ENCODE measurements at places on chromosomes 13 and 19.

- DNase-seq = no peak
Measured at GRCh38 chr13:33202644-33203169, 82.8 kb downstream of the STARD13 start.

GRCh38 chr13:71115301-71115700 is 751.7 kb downstream of the DACH1 start:
- DNase-seq = no peak

- no peak for DNase-seq
Measured at GRCh38 chr13:51562011-51562671, 22.1 kb upstream of the WDFY2 start.

DNA sequence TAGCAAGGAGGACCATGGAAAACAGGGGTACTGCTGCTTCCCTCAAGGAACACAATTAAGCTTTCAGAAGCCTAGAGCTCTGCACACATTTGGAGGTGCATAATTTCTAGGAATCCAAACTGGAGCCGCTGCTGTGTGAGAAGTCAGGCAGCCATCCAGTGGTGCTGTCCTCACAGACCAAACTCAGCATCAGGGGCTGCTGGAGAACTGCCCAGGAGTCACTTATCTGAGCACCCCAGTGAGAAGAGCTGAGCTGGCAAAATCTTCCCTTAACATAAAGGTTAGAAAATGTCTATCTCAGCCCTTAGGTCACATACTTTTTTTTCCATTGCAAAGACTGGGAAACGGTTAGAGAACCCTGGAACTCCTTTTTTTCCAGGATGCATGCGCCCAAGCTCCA is 72.8 kb downstream of the ATP7B start:
- DNase-seq = peak; percentile 81

DNA sequence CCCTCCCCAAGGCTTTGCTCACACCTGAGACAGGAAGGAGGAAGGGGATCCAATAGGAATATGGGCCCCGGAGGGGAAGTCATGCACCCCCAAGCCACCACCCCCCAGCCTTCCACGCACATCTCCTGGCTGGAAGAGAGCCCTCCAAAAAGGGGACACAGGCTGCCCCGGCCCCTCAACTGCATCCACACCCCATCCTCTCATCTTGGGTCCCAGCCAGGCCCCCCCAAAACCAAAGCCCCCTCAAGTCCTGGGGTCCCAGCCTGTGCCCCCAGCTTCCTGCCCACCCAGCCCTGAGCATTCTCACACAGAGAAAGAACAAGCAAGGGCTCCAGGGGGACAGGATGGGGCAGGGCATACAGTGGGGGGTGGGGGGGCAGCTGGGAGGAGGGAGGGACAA is 12.1 kb downstream of the SMIM24 start:
- DNase-seq = no peak

DNA sequence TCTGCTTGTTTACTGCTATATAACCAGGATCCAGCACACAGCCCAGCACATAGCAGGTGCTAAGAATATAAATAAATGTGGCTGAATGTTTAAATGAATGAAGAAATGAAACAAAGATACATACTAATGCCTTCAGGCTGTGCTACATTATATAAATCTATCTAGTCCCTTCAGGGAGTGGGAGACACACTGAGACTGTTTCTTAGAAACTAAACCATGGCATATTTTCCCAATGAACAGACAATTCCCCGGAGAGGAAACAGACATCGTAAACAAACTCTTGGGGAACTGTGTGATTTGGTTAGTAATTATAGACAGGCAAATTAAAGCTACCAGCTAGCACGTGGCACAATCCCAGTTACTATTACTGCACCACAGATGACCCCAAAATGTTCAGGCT is 9.7 kb upstream of the FEM1A start:
- no peak for DNase-seq

DNA sequence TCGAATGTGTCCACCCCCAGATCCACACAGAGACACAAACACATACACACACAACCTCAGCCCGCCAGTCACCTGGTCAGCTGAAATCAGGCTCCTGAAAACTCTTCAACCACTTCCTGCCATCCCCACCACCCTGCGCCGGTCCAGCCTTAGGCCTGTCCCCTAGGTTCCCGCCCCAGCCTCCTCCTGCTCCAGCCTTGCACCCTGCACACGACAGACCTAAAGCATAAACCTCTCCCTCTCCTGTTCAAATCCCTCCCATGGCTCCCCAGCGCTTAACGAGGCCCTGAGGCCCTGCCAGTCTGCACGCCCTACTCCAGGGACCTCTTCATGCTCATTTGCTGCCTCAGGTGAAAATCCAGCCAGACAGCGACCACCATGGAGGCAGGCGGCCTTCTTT is 7.1 kb downstream of the PNMA8B start:
- DNase-seq = no peak

GRCh38 chr19:42419309-42419708 is 7.9 kb downstream of the LIPE start:
- no peak for DNase-seq

DNA sequence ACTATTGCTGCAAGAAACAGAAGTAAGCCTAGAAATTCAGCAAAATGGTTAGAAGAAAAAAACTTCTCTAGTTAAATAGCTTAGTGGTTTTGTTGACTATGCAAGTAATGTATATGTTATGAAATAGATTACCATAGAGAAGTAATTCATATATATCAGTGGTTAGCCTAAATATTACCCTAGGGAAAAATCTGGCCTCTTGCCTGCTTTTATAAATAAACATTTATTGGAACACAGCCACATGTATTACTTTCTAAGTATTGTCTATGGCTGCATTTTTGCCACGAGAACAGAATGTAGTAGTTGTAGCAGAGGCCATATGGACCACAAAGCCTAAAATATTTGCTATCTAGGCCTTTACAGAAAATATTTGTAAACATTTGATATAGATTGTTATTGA is 1471.7 kb upstream of the PRR20A start:
- DNase-seq = no peak

DNA sequence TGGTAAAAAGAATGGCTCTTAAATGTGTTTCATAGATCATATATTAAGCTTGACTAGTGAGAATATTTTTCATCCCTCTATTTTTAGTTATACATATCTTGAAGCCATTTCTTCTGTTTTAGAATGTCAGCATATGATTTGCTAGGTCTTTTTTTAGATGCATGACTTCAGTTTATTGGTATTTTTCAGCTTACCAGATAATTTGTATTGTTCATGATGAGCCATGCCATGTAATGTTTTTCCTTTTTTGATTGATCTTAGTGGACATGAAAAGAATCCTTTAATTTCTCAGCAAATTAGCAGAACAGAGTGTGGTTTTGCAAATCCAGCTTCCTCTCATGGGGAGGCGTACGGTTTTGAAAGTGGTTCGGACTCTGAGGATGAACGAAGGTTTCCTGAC is 168.5 kb downstream of the LMO7 start:
- DNase-seq = no peak

DNA sequence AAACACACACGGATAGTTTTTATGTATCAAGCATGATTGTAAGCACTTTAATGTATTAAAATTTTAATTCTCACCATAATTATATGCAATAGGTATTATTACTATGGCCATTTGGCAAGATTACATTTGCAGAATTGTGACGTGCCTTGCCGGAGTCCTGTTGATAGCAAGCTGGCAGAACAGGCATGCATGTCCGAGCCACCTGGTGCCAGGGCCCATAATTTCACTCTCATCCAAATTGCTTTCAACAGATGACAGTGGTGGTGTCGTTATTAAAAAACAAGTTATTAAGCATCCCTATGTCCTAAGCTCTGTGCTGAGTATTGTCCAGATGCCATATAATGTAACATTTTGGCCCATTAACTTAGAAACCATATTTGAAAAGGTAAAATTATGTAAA is 374.3 kb downstream of the FOXO1 start:
- DNase-seq = no peak

DNA sequence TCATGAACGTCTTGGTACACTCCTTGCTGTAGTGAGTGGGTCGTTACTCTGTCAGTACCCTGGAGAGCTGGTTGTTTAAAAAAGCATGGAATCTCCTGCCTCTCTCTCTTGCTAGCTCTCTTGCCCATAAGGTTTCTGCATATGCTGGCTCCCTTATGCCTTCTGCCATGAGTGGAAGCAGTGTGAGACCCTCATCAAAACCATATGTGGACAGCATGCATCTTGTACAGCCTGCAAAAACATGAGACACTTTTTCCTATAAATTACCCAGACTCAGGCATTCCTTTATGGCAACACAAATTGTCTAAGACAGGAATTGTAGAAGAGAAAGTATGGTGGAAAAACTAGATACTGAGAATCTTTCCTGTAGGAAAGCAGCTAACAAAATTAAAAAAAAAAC is 516.3 kb downstream of the SLITRK6 start:
- DNase-seq = no peak

- DNase-seq = no peak
Measured at GRCh38 chr13:90197722-90198121, 1149.8 kb upstream of the MIR17HG start.

GRCh38 chr19:17215127-17215971 is at the start of gene USE1:
Gene USE1, plus strand, starts transcription at chr19:17215357. Its CDS starts 49 bp downstream, at chr19:17215406.
- peak; percentile 95 for DNase-seq

GRCh38 chr19:17872251-17873001 is 681 bp downstream of the SLC5A5 start:
- no peak for DNase-seq

DNA sequence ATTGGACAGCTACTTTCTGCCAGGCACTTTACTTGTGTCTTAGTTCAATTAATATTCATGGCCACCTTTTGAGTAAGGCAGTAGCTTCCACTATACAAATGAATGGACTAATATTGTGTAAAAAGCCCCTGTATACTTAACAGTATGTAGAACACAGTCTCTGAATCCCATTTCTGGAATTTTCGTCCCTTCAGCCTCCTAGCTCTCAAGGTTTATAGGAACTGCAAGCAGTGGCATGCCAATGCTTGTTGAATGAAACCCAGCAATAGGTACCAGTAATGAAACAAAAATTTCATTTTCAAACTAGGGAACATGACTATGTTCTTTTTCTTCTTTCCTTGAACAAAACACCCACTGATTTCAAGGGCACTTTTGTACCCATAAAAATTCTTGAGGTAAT is 361.6 kb downstream of the TDRD3 start:
- DNase-seq = no peak

DNA sequence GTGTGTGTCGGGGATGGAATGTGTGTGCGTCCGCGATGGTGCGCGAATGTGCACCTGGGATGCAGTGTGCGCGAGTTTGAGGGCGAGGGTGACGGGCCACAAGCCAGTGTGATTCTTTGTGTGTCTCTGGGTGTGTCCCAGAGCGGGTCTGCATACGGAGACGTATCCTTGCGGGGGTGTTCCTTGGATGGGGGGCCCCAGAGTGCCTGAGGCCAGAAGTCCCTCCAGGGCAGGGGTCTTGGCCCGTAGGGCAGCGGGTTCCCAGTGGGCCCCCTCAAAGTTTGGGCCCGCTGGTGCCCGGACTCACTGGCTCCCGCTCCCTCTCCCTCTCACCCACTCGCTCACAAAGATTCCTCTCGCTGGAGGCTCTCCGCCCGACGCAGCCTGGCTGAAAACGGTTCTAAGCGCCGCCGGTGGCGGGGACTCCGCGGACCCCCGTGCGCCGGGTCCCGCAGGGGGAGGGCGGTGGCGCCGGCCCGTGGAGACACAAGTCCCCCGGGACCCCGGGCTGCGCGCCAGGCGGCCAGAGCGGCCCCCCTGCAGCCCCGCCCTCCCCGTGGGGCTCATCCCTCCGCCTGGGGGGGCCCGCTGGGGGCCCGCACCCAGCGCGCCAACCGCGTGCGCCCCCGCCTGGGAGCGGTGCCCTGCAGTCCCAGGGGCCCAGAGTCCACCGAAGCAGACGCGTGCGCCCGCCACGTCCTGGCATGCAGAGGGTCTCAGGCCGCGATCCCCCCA is 886 bp downstream of the CRLF1 start:
- DNase-seq = no peak

- no peak for DNase-seq
Measured at GRCh38 chr19:28066988-28067387, 1146.0 kb downstream of the UQCRFS1 start.

DNA sequence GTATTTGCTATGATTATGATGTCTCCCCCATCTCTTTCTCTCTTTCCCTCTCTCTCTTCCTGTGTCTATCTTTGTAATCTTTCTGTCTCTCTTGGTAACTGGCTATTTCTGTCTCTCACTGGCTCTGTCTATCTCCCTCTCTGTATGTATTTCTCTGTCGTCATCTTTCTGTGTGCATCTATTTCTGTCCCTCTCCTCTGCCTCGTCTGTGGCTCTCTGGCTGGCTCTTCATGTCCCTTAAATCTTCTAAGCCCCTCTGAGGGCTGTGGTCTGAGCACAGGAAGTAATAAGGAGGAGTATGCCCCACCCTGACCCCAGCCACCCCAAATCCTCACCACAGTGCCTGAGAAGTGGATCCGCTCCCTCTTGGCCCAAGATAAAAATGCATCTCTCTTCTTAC is 104.4 kb downstream of the DNAJC15 start:
- DNase-seq = no peak

GRCh38 chr13:66264971-66265370 is 965.2 kb downstream of the PCDH9 start:
- DNase-seq = no peak

GRCh38 chr13:27266917-27267316 is 3.7 kb upstream of the RASL11A start:
- no peak for DNase-seq

- peak; percentile 32 for DNase-seq
Measured at GRCh38 chr13:114064450-114065140, 67.8 kb downstream of the RASA3 start.

- DNase-seq = no peak
Measured at GRCh38 chr19:397941-398706, 10.8 kb downstream of the C2CD4C start.

DNA sequence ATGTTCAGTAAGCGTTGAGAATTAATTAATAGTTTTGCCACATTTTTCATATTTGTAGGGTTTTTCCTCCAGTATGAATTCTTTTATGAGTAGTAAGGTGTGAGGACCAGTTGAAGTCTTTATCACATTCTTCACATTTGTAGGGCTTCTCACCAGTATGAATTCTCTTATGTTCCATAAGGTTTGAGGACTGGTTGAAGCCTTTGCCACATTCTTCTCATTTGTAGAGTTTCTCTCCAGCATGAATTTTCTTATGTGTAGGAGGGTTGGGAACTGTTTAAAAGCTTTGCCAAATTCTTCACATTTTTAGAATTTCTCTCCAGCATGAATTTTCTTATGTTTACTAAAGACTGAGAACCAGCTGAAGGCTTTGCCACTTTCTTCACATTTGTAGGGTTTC is 40.3 kb downstream of the ZNF208 start:
- no peak for DNase-seq

GRCh38 chr19:47663911-47664771 is 49.1 kb upstream of the EHD2 start:
- no peak for DNase-seq
